ENCODE measurements at places on chromosomes 11 and 22.

GRCh38 chr11:34086554-34087283, 18.7 kb upstream of the NAT10 start:
- DNase-seq, result no peak

GRCh38 chr11:14669499-14669898, 25.9 kb downstream of the PDE3B start:
- DNase-seq, result no peak

DNA sequence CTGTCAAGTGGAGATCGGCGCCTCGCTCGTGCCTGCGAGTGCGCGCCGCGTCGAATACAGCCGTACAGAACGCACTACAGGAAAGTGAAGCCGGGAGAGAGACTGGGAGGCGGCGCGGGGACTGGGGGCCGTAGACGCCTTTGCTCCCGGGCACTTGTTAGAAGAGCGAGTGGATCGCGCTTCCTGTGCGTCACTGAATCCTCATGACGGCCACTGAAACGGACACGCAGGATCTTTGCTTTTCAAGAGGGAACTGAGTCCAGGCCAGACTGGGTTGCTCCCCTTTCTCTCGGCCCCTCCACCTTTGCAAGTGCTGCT, 314 bp downstream of the RIC8A start:
- no peak for DNase-seq

GRCh38 chr11:79150966-79151365, 289.9 kb downstream of the TENM4 start:
- DNase-seq, result no peak

Data from HuH-7 (cell line).